ENCODE measurements at places on chromosomes 11 and 22.

DNA sequence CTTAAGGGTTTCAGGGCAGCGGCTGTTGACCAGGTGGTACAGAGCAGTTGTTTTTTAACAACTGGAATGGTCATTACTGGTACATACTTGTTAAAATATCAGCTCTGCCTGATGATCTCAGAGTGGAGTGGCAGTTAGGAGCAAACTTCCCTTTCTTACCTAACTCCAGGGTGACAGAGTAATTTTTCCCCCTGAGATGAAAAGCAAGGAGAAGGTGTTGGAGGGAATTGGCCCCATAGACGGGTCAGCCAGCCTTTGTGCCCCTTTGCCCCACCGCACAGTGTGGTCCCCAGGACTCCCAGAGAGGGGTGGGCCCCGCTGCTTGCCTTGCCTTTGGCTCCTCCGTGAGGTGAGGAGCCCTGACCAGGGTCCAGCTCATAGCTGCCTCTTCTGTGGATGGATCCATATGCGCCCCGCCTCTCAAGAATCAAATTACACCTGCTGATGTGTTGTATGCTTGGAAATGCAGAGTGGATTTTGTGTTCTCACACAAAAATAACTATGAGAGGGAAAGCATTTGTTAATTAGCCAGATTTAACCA is 27.0 kb upstream of the SORL1-AS1 start:
- no peak for DNase-seq

DNA sequence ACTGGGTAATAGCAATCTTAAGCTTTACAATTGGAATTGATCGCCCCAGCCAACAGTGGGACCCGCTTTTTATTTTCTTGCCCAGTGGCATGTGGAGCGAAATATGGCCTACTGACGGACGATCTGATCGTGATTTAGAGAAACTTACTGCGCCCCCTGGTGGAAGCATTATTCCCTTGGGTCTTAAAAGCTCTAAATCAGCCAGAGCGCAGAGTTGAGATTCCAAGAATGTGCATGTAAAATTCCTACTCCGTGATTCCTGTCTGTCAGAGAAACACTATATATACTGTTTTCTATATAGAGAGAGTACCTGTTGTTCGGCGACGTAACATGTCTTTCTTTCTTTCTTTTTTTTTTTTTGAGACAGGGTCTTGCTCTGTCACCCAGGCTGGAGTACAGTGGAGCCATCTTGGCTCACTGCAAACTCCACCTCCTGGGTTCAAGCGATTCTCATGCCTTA is 3.7 kb upstream of the DPF2 start:
- DNase-seq, result peak; percentile 91

GRCh38 chr22:46030231-46030880 is 53.4 kb upstream of the WNT7B start:
- no peak for DNase-seq

GRCh38 chr11:25943777-25944661 is 387.9 kb upstream of the ANO3 start:
- no peak for DNase-seq

DNA sequence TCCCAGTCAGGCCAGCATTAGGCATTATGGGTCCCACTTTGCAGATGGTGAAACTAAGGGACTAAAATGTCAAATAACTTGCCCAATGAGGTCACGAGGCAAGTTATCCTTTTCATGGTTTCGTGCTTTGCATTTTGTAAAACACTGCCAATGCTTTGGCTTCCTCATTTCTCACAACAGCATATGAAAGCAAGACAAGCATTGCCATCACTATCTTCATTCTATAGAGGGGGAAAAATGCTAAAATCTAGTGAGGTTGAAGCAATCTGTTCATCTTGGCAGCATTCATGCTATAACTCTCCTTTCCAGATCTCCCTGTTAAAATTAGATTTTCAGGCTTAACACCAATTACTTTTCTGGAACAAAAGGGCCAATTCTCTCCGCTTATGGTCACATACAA is 14.8 kb downstream of the FAM181B start:
- no peak for DNase-seq

- DNase-seq, result no peak
Measured at GRCh38 chr11:99368583-99368982, 347.8 kb downstream of the CNTN5 start.

GRCh38 chr22:33496112-33496511 is 424.2 kb downstream of the LARGE1 start:
- no peak for DNase-seq

All from midbrain (tissue), 1 donor.